Adipocyte (in vitro differentiated cells): ENCODE measurements at places on chromosomes 1 and 21.

DNA sequence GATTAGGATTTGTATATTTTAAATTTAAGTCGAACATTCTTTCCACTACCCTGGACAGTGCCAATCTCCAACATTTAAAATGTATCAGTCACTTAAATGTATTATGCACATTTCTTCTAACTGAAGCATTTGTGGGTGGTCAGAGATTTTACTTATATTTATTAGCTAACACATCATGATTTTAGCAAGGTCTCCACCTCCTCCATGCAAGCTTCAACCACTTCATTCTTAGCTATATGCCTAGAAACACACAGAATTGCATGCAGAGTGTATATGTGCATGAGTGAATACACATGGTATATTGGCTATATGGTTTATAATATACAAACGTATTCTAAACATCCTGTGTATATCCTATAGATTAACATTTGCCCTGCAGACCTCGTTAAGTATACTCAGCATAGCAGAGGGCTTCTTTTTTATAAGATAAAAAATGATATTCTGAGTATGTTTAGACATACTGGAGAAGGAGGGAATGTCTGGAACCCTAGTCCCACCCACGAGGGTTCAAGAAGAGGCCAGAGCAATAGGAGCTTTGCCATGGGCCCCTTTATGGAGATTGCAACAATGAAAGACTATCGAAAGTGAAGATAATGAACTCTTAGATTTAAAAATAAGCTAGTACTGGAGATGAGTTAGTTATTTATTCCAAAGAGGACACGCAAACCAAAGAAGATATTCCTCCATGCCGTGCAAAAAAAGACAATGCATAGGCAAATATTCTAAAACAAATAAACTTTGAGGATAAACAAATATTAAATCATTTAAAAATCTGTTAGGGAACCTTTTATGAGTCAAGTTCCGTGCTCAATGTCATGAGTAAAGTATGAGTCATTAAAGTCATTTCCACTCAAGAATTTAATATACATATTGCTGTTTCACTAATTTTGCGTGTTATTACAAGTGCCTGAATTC is 480.4 kb downstream of the SIPA1L2 start:
- DNase-seq: peak; percentile 66

DNA sequence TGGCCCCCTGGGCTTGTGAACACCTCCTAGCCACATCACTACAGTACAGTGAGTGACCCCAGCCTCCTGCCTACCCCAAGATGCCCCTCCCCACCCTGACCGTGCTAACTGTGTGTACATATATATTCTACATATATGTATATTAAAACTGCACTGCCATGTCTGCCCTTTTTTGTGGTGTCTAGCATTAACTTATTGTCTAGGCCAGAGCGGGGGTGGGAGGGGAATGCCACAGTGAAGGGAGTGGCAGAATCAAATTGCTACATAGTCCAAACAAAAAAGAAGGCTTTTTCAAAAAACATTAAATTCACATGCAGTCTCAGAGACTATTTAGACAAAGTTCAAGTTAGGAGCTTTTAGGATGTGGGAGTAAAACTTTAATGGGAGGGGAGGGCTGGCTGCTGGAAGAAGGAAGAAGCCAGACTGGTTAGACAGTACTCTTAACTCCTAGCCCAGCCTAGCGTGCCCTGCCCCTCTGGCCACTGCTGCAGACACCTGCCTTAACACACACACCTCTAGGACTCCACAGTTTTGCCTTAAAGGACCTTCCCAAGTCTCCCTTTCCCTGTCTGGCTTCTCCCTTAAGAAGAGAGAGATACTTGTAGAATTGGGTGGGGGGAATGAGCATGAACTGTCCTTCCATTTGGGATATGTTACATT is 9.4 kb downstream of the PEA15 start:
- peak; percentile 40 for DNase-seq

DNA sequence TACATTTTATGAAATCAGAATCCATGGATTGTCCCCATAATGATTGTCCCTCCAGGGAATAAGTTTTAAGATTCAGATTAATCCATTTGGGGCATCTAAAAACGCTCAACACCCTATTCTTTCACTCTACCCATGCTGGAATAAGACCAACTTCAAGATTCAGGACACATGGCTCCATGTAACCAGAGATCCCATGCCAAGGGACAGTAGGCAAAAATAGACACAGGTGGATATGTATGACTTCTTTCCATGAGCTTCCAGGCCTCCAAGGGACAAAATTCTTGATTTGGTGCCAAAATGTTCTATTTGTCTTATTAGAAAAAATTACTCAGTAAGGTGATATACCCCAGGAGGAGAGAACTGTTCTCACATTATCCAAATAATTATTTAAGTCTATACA is 178.8 kb downstream of the NRIP1 start:
- no peak for DNase-seq

GRCh38 chr1:7610936-7611335 is 160.2 kb upstream of the VAMP3 start:
- DNase-seq: no peak

GRCh38 chr1:191700922-191701321 is 457.3 kb upstream of the RGS18 start:
- DNase-seq: no peak

DNA sequence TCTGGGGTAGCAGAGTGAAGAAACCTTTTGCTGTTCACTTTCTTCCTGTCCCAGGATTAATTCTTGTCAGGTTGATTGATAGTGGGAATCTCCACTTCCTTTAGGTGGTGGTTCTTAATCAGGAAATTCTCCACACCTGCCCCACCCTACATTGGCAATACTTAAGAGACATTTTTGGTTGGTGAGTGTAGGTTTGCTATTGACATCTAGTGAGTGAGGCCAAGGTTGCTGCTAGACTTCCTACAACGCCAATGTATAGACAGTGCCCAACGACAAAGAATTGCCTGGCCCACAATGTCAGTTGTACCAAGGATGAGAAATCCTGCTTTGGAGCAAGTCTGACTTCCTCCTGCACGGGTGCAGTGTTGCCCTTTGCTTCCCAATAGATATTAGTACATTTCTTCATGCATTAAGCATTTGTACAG is 38.5 kb downstream of the MAP3K7CL start:
- DNase-seq: no peak

DNA sequence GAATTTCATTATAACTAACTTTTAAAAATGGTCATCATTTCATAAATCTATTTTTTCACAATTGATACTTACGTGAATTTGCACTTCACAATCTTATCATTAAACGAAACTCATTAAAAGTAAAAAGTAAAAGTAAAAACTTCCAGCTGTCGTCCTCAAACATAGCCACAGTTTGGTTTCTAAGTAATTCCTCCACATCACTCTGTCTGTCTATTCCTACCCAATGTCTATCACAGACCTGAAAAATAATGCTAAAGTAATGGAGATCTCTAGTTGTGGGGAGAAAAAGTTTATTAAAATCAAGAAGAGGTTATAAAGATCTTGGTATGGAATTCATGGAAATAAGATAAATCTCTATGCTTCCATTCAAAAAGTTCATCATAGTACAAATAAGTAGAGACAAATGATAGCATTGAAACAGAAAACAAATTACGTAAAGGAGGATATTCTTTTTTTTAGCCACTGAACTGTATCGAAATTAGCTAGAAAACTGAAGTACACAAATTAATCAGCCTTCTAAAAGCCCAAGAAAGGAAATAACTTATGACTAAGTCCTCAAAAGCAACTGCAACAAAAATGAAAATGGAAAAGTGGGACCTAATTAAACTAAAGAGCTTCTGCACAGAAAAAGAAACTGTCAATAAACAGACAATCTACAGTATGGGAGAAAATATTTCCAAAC is 148.6 kb downstream of the TIAM1 start:
- no peak for DNase-seq

GRCh38 chr1:4308806-4309205 is 345.6 kb upstream of the AJAP1 start:
- DNase-seq: no peak

GRCh38 chr1:163170331-163170730 is 32.4 kb downstream of the RGS5 start:
- peak; percentile 63 for DNase-seq

DNA sequence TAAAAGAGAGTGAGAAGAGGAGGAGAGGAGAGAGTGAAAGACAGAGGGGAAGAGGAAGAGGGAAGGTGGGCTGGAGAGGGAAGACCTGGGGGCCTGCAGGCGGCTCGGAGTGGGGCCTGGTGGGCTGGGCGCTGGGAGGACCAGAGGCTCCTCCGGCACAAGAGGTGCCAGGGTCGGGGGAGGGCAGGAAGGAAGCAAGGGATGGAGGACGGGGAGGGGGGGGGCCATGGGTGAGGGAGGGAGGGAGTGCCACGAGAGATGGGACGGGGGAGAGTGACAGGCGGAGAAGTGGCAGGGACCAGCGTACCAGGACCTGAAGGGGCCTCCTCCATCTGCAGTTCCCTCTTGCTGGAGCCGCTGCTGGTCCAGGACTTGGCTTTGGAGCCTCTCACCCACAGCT is 87.7 kb downstream of the CASZ1 start:
- no peak for DNase-seq

- no peak for DNase-seq
Measured at GRCh38 chr1:4980211-4980610, 325.8 kb downstream of the AJAP1 start.

- no peak for DNase-seq
Measured at GRCh38 chr1:221137666-221138065, 258.4 kb downstream of the HLX start.

DNA sequence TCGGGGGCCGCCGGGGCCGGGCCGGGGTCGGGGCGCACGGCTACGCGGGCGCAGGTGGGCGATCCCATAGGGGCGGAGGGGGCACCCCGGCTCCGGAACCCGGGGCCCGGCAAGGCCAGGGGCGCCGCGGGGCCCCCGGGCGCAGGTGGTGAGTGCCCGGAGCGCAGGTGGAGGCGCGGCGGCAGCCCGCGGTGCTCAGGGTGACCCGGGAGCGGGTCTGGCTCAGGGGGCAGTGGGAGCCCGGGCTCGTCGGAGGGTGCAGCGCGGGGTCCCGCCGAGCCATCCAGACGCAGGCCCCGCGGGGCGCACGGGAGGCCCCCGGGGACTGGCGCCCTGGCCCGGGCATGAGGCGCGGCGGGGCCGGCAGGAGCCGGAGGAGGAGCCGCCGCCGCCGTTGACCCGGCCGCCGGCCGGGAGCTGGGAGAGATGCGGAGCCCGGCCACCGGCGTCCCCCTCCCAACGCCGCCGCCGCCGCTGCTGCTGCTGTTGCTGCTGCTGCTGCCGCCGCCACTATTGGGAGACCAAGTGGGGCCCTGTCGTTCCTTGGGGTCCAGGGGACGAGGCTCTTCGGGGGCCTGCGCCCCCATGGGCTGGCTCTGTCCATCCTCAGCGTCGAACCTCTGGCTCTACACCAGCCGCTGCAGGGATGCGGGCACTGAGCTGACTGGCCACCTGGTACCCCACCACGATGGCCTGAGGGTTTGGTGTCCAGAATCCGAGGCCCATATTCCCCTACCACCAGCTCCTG is 489 bp downstream of the CELSR2 start:
- DNase-seq: peak; percentile 43

GRCh38 chr21:32141318-32141633 is 137.6 kb downstream of the MIS18A start:
- DNase-seq: no peak

GRCh38 chr1:71228742-71229365 is 148.0 kb upstream of the ZRANB2 start:
- no peak for DNase-seq

- DNase-seq: no peak
Measured at GRCh38 chr21:39700318-39700717, 44.7 kb upstream of the IGSF5 start.

GRCh38 chr1:76577525-76578185 is 289.6 kb upstream of the ST6GALNAC5 start:
- no peak for DNase-seq

DNA sequence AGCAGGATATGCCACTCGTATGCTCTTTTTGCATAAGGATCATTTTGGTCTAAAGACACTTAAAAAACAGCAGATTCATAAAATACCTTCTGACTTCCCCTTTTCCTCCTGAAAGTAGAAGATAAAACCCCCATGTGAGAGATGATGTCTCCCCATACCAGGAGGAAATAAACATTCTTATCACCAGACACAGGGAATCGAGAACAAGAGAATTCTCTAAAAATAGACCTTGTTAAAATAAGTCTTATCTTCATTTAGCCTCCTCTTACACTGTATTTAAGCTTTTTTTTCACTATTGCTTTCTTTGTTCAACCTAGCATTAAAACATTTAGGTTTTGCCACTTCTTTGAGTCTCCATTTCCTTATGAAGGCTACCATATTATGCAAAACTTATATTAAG is 709.3 kb downstream of the KCNT2 start:
- no peak for DNase-seq

DNA sequence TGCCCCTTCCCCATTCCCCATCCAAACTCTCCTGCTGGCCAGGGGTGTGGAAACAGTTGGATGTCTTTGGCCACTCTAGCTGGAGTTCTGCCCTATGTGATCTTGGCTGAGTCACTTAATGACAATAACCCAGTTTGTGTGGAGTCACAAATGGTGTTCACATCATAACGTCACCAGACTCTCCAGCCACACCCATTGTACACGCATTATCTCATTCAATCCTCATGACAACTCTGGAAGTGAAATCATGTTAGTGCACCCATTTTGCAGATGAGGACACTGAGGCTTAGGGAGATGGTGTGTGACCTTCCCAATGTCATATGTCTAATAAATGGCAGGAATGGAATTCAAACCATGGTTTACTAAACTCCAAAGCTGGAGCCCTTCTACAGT is 1.2 kb upstream of the CDA start:
- DNase-seq: no peak

DNA sequence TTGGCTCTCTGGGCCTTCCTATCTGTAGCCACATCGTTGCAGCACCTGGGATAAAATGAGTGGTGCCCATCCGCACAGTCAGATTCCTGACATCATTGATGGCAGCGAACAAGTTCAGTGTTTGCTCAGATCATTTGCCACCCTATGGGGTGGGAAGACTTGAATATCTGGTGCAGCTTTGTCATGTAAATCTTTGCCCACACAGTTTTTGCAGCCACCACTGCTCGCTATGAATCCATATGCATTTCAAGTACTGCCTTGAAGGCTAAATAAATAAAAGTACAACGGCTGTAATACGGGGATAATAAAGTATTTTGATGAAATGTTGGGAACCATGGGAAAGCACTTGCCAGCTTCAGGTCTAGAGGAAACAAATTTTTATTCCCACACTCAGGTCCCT is 56.3 kb upstream of the COA6 start:
- DNase-seq: no peak

DNA sequence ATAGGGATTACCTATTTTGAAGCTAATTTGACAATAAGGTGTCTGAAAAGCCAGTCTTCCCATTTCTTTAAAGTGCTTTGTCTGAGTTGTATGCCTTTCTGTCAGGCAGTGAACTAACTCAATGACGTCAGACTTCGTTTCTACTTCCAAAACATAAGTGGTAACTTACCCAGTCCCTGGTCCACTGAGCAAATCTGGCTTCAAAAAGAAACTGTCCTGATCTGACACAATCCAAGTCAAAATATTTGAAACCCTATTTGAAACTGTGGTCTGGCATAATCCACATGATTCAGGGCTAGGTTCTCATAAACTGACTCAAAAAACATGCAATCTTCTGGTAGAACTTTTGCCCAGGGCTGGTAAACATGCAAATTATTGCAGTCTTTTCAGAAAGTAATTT is 34.0 kb downstream of the DIRAS3 start:
- peak; percentile 78 for DNase-seq

- DNase-seq: no peak
Measured at GRCh38 chr1:2853711-2854110, 52.2 kb upstream of the TTC34 start.

- no peak for DNase-seq
Measured at GRCh38 chr1:42929434-42930177, 29.1 kb downstream of the SLC2A1 start.
